IMR-90 (cell line): ENCODE measurements at places on chromosomes 1 and 21. TPM values are rescaled to one million over a fixed set of nuclear protein-coding genes. Genes with fewer than 3 reads are reported as not detected.

Gene RNF186
- total RNA-seq: not detected in 2 replicates

Gene AGPAT3
- total RNA-seq: 24.2 and 27.1 TPM in 2 replicates

Gene KIAA0319L
- 38.0 and 49.8 TPM in 2 replicates for total RNA-seq

Gene NID1
- total RNA-seq: 21.9 and 23.9 TPM in 2 replicates

Gene C1orf115
- under 0.01 and 0.18 TPM in 2 replicates for total RNA-seq

DNA sequence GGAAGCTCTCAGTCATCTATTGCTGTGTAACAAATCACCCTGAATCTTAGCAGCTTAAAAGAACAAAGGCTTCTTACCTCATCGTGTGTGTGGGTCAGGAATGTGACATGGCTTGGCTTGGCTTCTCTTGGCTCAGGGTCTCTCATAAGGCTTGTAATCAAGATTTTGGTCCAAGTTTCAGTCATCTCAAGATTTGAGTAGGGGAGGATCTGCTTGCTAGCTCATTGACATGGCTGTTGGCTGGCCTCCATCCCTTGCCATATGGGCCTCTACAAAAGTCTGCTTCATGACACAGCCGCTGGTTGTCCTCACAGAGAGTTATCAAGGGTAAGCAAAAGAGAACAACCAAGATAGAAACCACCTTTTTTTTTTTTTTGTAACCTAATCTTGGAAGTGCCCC is 207.7 kb downstream of the PTPRC start:
- DNase-seq: no peak
- H3K4me1 ChIP-seq: no peaks in the 10 kb centered on the region; the same call in 1 of the 2 replicates
- no peak overlapping the region for H3K27ac ChIP-seq
- no peaks in the 10 kb centered on the region for H3K27me3 ChIP-seq
- no peak overlapping the region for H3K4me3 ChIP-seq
- H3K36me3 ChIP-seq: peaks cover 18% of the 10 kb centered on the region

DNA sequence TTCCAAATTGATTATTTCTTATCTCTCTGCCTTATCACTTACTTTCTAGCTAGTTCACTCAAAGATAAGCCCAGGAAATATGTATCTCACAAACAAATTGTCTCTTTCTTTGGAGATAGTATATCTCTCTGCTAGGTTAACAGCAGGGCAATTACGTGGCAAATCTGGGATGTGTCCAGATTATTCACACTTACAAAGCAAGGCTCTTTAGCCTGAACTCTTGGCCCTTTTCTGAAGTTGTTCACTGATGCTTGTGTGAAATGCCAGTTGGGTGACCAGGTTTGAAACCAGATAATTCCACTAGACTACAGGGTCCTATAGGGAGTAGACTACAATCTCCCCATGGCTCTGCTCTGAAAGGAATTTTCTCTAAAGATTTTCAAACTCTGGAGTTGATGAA is 30.8 kb upstream of the FAM78B start:
- no peak overlapping the region for H3K4me3 ChIP-seq
- no peaks in the 10 kb centered on the region for H3K36me3 ChIP-seq
- H3K27me3 ChIP-seq: no peaks in the 10 kb centered on the region
- no peak overlapping the region for H3K27ac ChIP-seq
- no peak for DNase-seq

DNA sequence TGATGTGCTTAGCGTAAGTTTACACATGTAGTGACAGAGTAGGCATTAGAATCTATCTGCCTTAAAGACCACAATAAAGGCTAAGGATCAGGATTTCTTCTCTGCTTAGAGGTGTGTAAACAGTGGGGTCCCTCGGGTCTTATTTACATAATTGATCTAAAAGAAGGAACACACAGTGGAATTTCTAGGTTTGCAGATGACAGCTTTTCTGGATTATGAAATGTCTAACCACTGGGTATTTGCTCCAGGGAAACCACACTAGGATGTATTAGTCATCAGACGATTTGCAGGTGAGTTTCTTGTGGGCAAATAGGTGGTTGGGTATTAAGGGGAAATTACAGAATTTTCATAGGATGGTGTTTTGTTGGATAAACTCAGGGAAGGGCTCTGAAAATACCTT is 5.8 kb downstream of the LRRC8D start:
- H3K4me1 ChIP-seq: peaks cover 9% of the 10 kb centered on the region; the same call in 1 of the 2 replicates
- H3K4me3 ChIP-seq: no peak overlapping the region
- no peak overlapping the region for H3K27ac ChIP-seq
- H3K36me3 ChIP-seq: no peaks in the 10 kb centered on the region

- H3K4me1 ChIP-seq: no peaks in the 10 kb centered on the region
- H3K27me3 ChIP-seq: no peaks in the 10 kb centered on the region
- H3K36me3 ChIP-seq: no peaks in the 10 kb centered on the region
- no peak overlapping the region for H3K4me3 ChIP-seq
- DNase-seq: no peak
Observed at GRCh38 chr1:248625971-248626370, 8.9 kb downstream of the OR2T11 start.

DNA sequence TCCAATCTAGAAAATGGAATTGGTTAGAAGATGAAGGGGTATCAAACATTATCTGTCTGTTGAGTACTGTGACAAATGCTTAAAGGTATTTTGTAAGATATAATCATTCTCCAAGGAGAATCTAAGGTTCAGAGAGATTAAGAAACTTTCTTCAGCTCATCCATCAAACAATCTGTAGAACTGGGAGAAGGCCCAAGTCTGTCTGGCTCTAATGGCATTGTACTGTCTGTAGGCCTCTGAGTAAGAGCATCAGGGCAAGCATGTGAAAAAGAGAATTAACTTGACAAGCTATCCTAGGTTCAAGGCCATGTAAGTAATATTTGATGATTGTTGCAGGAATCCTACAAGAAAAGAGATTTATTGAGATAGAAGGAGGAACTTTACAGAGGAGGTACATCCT is 5.3 kb upstream of the FGGY start:
- DNase-seq: no peak
- peaks cover 2% of the 10 kb centered on the region for H3K4me1 ChIP-seq
- no peaks in the 10 kb centered on the region for H3K36me3 ChIP-seq

DNA sequence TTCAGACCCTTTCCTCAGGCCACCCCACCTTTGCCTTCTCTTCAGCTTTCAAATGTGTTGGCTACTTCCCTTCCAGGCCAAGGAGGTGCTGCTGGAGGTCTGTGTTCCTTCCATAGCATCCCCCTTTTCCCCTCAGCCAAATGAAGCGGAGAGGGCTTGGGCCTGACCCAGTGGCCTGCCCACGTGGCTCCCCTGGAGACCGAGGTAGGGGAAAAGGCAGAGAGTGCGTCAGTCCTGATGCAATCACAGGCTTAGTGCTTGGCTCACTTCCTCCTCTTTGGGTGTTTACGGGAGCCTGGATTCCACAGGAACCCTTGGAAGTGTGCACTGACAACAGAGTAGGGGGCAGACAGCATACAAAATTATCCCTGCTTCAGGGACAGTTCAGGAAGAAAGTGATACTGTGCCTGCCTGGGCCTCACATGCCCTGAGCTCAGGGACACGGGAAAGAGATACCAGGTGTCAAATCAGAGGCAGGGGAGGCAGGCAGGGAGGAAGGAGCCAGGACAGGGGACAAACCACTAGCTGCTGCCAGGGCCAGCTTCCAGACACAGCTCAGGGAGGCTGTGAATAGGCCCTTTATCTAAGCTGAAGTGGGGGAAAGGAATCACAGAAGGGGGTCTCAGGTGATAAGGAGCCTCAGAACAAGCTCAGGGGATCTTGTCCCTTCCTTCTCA is 16.6 kb upstream of the PTP4A2 start:
- peak; percentile 99 for DNase-seq
- H3K36me3 ChIP-seq: no peaks in the 10 kb centered on the region
- H3K27ac ChIP-seq: peak overlapping the region; percentile 93
- no peaks in the 10 kb centered on the region for H3K27me3 ChIP-seq
- no peak overlapping the region for H3K4me3 ChIP-seq
- peaks cover 23% of the 10 kb centered on the region for H3K4me1 ChIP-seq

- H3K27ac ChIP-seq: no peak overlapping the region
- H3K4me1 ChIP-seq: no peaks in the 10 kb centered on the region
- no peaks in the 10 kb centered on the region for H3K27me3 ChIP-seq
- no peaks in the 10 kb centered on the region for H3K36me3 ChIP-seq
- no peak overlapping the region for H3K4me3 ChIP-seq
Observed at GRCh38 chr1:240888039-240888786, 276.3 kb upstream of the GREM2 start.

DNA sequence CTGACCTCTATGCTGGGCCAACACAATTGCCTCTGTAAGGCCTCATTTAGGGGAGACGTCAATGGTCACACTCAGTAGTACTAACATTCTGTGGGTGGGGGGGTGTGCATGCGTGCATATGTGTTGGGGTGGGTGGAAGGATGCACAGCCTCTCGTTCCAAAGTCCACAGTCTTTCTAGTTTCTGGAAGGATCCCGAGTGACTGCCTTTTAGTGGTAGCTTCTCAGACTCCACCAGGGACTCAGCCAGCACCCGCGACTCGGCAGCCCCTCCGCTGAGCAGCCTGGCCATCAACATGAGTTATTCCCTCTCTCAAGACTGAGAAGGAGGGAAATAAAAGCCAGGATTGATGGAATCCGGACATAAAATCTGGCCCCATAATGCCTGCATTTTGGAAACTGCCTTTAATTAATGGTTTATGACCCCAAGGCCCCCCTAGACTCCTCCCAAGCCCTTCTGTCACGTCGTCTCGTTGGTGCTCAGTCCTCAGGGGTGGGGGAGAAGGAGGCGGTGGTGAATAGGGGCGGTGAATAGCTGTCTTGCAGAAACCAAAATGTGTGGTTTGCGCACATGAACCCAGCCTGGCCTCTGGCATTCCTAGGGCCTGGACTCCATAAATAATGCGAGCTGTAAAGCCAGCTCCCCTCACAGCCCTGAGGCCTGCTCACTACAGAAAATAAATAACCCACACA is 65.1 kb upstream of the TMEM51 start:
- H3K4me1 ChIP-seq: peaks cover 6% of the 10 kb centered on the region; the same call in 1 of the 2 replicates
- no peaks in the 10 kb centered on the region for H3K27me3 ChIP-seq
- H3K36me3 ChIP-seq: no peaks in the 10 kb centered on the region
